ENCODE measurements at places on chromosomes 3 and 15.
A peak's percentile ranks its signal among the peaks of the same experiment; 100 is the strongest.

GRCh38 chr3:124257336-124257864, 265.5 kb upstream of the ROPN1 start:
- DNase-seq, result no peak

DNA sequence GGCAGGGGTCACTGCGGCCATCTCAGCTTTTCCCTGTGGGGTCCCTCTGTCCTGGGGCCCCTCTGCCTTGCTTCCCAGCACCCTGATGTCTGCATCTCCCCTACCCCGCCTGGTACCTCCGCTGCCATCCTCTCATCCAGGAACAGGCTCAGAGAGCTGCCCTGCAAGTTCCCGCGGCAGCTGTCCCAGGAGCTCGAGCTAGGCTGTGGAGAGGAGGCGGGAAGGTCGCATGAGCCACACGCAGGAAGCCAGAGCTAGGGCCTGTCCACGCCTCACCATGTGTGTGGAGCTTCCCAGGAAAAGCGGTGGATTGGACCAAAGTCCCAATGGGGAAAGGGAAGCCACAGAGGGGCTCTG, 12.5 kb downstream of the PLA2G4B start:
- no peak for DNase-seq

DNA sequence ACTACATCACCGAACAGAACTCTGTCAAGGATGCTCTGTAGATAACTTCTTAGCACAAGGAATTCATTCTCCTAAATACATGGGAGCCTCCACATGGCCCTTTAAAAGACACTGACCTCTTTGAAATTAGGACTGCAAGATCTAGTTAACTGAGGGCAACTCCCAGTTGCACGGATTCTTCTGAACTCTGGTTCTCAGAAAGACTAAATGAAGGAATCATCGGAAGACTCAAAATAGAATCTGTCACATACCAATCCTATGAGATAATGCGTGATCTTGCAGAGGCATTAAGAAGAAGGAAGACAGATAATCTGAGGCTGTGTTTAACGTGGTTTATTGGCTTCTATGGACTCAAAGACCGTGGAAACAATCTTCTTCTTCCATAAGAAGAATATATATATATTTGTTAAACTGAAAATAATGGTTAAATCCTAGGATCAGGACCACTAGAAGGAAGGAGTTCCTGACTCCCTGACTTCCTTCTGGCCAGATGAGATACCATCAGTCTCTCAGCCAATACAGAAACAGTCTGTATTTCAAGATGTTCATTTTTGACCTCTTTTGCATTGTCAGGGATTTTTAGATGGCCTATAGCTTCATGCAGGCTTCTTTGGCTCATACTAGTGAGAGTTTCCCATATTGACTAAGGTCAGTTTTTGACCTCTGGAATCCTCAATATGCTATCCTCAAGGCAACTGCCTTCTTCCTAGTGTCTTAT, 33.9 kb upstream of the TBC1D23 start:
- no peak for DNase-seq

GRCh38 chr3:67106874-67107273, 108.8 kb downstream of the KBTBD8 start:
- DNase-seq, result no peak

- no peak for DNase-seq
Observed at GRCh38 chr15:70048578-70049514, 48.9 kb downstream of the TLE3 start.

DNA sequence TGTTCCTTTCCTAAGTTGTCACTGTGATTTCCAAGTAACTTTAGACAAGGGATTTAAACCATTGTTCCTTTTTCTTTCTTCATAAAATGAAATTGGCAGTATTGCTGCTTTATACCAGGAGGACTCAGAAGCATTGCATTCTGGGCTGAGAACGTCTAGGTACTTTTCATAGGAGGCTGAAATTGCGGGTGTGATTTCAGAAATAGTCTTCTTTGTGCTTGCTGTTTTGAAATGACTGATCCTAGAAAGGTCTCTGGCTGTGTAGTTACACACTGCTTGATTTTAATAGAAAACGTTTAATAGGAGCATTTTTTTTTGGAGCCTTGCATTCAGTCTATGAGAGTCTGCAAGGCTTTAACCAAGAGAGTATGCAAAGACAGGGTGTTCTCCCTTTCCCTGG, 56.3 kb downstream of the PPM1L start:
- no peak for DNase-seq

- DNase-seq, result no peak
Observed at GRCh38 chr3:140950863-140951262, 9.2 kb downstream of the SLC25A36 start.

GRCh38 chr3:177776661-177777101, 579.4 kb upstream of the TBL1XR1 start:
- peak; percentile 60 for DNase-seq

DNA sequence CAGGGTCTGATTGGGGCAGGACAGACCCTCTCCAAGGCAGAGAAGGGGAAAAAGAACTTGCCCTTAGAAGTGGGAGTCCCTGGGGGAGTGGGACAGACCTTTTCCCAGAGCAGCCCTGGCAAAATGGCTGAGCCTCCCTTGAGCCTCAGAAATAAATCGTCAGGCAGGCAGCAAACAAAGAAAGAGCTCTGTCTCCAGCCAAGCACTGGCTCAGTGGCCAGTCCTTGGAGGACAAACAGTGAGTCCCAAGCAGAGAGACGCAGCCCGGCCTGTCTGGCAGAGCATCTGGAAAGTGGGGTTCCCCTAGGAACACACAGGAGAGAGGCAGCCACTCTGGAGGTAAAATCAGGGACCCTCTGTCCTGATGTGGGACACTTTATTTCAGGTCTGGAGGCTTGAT, 1.8 kb downstream of the SLC6A1 start:
- DNase-seq, result no peak

GRCh38 chr3:100725935-100726513, 16.7 kb downstream of the TFG start:
- DNase-seq, result no peak

GRCh38 chr3:20909511-20909910, 723.5 kb upstream of the SGO1 start:
- no peak for DNase-seq

GRCh38 chr3:12905316-12906071, 64.1 kb upstream of the RPL32 start:
- no peak for DNase-seq

GRCh38 chr3:146464005-146464595, 5.3 kb downstream of the PLSCR2 start:
- no peak for DNase-seq

DNA sequence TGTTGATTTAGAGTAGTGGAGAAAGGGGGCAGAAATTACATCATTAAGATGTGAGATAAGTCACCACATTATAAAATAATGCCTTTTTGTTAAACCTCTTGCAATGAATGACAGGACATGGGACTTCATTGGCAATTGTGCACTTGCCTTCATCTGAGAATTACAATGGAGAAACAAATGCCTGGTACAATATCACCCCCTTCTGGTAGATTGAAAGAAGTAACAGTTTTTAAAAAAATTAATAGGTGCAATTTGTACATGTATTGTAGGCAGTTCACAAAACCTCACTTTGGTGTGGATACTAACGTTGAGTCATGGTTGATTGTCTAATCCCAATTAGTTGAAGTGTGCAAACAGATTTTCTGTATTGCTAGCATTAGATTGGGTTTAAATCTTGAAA, 4.6 kb upstream of the P2RY14 start:
- peak; percentile 36 for DNase-seq

DNA sequence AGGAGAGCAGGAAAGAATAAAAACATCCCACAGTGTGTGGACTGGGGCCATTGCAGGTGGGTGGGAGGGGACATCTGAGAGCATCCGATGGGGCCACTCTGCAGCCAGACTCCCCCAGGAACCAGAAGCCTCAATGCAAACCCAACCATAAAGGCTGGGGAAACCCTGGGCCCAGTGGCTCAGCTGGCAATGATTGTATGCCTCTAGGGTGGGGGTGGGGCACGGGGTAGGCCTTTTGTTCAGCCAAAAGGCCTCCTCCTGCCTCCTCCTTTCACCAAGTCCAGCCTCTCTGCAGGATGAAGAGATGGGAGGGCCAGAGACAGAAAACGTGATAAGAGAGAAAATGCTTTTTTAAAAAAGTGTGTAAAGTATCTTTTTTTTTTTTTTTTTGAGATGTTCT, 45.5 kb upstream of the HERC1 start:
- no peak for DNase-seq

DNA sequence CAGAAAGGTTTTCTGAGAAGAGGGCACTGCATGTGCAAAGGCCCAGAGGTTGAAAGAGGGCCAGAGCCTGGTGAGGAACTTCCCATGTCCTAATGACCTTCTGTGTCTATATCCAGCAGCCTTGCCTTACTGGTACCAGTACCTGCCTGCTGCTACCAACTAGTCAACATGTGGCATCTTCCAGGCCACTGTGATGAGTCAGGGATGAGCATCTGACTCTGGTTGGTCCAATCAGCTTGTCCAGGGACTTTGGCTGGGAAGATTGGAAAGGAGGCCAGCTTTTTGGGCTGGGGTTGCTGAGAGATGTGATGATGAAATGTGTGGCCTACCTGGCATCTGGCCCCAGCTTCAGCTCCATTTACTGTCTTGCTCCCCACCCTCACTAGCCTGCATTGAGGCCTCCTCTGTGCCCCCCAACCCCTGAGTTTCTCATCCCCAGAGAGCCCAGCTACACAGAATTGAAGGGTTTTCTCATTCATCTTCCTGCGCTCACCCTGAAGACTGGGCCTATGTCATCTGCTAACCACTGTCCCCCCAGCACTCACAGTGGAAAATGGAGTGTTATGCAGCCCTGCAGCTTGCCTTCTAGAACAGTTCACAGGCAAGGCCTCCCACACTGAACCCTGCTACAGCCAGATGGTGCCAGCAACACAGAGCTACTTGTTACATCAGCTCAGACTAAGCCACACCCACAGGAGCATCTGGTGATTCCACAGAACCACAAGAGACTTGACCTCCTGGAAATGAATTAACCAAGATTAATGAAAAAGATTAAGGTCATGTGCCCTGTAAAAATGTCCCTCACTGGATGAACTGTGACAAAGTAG, 1.3 kb upstream of the TWF2 start:
- DNase-seq, result peak; percentile 96

- no peak for DNase-seq
Observed at GRCh38 chr3:131636266-131636775, 133.6 kb upstream of the MRPL3 start.

DNA sequence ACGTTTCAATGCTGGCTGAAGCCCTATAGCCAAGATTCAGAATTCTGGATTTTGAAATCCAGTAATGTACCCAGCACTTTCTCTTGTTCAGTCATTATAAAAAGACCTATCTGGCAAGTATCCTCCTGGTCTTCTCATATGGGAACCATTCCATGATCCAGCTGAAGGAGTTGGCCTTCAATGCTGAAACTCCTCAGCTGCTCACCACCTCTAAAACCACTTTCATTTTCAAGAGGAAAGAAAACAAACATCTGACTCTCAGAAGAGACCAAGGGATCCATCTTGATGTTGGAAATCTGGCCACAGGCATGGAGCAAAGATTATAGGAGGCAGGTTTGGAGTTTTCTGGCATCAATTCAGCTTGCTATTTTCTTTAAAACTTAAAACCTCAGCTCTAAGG, 235.4 kb downstream of the FMN1 start:
- DNase-seq, result peak; percentile 62

- peak; percentile 65 for DNase-seq
Observed at GRCh38 chr3:197292083-197292646, 6.2 kb downstream of the DLG1 start.

DNA sequence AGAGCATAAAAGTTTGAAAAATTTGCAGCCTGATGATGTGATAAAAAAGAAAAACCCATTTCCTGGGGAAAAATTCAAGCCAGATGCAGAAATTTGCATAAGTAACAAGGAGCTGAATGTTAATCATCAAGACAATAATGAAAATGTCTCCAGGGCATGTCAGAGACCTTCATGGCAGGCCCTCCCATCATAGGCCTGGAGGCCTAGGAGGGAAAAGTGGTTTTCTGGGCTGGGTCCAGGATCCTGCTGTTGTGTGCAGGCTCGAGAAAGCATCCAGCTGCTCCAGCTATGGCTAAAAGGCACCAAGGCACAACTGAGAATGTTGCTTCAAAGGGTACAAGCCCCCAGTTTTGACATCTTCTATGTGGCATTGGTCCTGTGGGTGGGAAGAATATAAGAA, 1014.0 kb downstream of the SI start:
- DNase-seq, result no peak

DNA sequence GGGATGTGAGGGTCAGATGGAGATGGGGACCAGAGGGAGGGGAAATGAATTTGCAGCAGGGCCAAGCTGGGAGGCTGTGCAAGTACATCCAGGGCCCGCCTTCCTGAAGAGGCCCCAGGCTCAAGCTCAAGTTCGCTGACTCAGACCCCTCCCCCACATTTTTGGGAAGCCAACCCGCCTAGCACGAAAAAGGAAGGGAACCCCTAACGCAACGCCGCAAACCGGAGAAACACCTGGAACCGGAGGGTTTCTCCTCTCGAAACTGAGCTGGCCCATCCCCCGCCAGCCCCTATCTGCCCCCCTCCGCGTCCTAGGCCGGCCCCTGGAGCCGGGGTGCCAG, 624 bp downstream of the AP3B2 start:
- no peak for DNase-seq

DNA sequence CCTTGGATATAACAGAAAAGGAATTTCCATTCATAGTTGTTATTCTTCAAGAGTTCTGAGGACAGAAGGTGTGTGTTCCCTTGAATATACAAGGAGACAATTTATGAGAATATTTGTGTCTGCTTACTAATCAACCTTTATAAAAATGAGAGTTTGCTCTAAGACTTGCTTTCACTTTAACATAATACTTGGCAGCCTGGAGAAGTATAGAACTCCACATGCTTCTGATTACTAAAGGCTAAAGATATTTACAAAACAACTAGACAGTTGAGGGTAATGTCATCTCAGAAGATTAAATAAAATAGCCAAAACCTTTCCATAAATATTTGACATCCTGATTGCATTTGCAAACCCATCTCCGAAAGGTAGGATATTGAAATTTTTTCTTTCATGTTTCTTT, 727.1 kb upstream of the NAALADL2 start:
- peak; percentile 35 for DNase-seq

DNA sequence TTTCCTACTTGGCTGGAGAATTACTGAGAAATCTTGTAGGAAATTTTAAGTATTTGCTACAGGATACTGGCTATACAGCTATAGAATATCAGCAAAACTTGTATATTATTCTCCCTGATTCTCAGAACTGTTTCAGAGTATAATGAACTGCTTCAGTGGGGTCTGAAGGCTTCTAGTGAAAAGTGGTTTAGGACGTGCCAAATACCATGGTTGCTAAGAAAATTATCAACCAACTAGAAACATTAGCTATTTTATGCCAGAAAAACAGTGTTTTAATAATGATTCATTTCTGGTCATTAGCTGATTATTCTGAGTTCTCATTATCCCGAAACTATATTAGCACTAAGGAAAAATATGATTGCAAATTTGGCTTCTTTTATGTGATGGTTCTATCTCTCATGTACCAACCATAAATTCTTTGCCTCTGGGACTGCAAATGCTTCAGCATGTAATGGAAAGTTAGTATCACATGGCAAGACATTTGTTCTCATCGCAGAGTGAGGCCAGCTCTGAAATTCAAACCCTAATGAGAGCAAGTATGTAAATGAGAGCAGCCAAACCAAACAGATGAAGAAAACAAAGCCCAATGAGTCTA, 11.0 kb upstream of the TSC22D2 start:
- peak; percentile 80 for DNase-seq

GRCh38 chr3:9119331-9119730, 130.1 kb downstream of the SRGAP3 start:
- no peak for DNase-seq
